ENCODE measurements at places on chromosomes 5 and 9.

GRCh38 chr5:76851728-76852369, 2.0 kb downstream of the S100Z start:
- DNase-seq: no peak

DNA sequence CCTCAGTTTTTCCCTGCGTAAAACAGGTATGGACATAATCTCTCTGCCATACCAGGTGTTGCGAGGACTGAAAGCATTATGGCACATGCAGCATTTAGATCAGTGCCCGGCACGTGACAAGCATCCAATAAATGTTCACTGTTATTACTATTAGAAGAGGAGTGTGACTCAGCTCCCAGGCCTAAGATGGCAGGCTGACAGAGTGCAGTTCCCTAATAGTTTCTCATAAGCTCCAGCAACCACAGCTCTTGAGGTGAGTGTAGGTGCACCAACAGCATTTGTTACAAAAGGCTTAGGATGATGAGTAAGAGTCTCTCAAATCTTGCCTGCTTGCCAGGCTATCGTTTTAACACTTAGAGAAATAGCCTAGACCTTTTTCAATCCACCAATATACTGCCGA, 28.9 kb upstream of the GLIS3 start:
- no peak for DNase-seq

GRCh38 chr5:151084363-151084762, 3.5 kb upstream of the TNIP1 start:
- DNase-seq: no peak

DNA sequence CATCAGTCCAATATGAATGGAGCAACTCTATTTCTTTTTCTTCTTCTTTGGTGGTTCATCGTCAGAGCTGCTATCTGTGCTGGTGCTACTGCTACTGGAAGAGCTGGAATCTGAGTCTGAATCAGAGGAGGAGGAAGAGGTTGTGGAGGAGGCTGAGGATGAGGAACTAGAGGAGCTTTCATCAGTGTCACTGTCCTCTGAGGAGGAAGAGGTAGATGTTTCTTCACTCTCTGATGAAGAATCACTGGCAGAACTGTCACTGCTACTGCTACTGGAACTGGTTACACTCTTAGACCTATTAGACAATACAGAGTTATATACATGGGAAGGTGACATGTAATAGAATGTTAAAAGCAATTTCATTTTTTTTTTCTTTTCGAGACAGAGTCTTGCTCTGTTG, 27.8 kb downstream of the ZCCHC10 start:
- DNase-seq: no peak

DNA sequence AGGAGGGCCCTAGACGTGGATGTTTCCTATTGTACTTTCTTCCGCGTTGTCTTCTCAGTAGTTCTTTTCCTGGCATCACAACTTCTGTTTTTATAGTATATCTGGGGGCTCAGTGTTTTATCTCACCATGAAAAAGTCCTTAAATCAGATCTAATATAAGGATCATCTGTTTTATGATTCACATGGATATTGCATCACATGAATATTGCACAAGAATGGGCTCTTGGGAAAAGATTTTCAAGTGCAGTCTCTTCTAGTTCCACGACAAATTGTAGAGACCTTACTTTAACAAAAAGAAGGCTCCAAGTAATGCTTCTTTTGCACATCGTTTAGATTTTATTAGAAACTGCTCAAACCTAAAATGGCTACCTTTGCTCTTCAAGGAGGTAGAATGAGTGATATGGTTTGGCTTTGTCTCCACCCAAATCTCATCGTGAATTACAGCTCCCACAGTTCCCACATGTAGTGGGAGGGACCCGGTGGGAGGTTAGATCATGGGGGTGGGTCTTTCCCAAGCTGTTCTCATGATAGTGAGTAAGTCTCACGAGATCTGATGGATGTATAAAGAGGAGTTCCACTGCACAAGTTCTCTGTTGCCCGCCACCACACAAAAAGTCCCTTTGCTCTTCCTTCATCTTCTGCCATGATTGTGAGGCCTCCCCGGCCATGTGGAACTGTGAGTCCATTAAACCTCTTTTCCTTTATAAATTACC, 53.7 kb upstream of the FAM120A start:
- no peak for DNase-seq

- peak; percentile 47 for DNase-seq
Observed at GRCh38 chr5:31096238-31096865, 97.1 kb upstream of the CDH6 start.

DNA sequence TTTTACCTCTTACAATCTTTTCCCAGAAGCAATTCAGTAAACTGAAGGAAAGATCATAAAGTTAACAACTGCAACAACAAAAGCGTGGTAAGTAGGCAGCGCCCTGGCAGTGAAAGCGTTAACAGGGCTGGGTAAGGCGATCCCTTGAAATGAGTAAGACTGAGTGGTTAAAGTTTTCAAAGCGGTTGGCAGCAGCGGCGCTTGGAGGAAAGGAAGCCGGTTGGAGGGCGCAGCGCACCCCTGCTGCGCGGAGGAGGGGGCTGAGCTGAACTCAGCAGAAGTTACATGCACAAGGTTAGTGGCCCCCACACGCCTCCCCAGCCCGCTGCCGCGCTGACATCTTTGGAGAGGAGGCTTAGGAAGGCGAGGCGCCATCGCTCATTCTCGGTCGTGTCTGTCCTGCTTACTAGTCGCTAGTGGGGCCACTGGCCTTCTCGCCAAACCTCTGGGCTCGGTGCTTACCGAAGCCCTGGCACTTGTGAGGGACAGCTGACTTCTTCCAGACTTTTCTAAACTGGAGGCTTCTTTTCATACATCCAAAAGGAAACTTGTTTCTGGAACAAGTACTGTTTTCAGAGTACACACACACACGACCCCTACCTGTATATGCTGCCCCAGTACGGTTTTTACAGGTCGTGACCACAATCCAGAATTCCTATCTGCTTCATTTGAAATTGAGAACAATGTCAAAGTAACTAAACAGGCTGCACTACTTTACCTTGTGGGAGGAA, at the start of gene SH3RF2:
Gene SH3RF2, plus strand, starts transcription at position 178 of the 731 bp plus-strand sequence. CDS start 1,351 bp downstream, outside the sequence.
- peak; percentile 84 for DNase-seq

DNA sequence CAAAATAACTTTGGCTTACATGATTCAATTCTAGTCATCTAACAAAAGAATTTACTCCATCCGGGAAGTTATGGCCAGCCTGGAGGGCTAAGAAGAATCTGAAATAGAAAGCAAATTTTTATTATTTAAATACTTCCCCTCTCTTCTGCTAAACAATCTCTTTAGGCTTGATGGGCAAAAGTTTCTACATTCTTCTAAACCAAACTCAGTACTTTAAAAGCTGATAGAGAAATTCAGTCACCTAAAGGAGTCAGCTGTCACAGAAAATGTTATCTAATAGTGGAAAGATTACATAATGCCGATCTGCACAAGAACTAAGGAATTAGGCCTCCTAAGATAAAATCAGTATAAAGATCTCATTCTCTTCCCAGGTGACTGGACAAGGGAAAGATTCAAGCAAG, 32.4 kb downstream of the GNAQ start:
- peak; percentile 46 for DNase-seq

GRCh38 chr5:142783601-142784341, 13.6 kb downstream of the ARHGAP26 start:
- no peak for DNase-seq
